ENCODE measurements at places on chromosomes 6 and 20. TPM values are rescaled to one million over a fixed set of nuclear protein-coding genes. Genes with fewer than 3 reads are reported as not detected.

DNA sequence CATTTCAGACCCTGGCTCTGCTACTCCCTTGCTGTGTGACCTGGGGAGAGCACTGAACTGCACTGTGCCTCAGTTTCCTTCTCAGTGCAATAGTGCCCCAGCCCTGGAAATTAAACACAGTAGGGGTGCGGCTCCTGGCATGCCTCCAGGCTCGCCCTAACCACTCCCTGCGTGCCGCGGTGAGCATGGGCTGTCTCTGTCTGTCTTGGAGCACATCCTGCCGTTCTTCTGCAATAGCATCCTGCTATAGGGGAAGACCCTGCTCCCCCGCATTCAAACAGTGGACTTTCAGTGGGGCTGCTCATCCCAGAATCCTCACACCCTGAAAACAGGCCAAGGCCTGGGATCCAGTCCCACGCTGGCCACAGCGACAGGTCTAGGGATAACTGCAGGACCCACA is 129.5 kb downstream of the FOXC1 start:
- DNase-seq: no peak

DNA sequence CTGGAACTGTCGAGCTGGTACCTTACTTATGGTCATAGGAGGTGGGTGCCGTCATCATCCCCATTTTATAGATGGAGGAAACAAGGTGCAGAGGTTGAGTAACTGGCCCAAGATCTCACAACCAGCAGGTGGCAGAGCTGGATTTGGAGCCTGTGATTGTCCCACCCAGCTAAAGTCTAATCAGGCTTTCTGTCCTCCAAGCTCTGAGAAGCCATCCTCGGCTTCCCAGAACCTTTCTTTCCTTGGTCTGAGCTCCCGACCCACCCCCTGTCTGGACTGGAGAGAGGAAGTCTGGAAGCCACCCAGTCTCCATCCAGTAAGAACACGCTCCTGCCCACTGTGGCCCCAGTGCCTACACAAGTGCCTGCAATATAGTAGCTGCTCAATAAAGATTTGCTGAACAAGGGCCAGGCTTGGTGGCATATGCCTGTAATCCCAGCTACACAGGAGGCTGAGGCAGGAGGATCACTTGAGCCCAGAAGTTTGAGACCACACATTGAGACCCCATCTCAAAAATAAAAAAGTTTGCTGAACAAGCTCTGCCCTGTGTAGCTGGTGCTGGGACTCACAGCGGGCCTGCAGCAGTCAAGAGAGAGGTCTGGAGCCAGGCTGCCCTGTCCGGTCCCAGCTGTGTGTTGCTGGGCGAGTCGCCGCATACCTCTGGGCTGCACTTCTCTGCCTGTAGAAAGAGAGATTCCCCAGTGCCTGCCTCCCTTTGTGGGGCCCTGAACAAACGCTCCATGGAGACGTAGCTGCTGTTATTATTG is 32.5 kb upstream of the DLGAP4 start:
- peak; percentile 6 for DNase-seq

The SLC35D3 gene
- not detected for total RNA-seq

DNA sequence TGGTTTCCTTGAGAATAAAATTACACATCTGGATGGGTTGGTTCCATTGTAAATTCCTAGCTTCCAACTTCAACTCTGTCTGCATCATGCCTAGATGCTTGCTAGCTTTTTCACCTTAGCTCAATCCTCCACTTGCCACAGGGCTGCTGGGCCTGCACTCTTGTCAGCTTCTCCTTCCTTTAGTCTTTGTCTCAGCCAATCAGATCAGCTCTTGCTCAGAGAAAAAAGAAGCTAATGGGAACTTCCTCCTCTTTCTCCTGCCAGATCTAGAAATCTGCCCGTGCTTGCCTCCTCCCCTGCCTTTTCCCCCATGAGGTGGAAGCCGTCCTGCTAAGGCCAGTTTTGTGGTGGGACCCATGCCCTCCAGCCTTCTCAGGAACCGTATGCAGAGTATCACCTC is 18.5 kb downstream of the RAE1 start:
- no peak for DNase-seq

Data from activated naive CD8-positive, alpha-beta T cell treated with anti-CD3 and anti-CD28 coated beads for 36 hours (primary cell).